ENCODE measurements at places on chromosomes 12 and 14. TPM values are rescaled to one million over a fixed set of nuclear protein-coding genes. Genes with fewer than 3 reads are reported as not detected.

SCN8A gene
- 5.9 TPM for total RNA-seq

CCDC175 gene
- not detected for total RNA-seq

KRT80 gene
- 49.9 TPM for total RNA-seq

DRAM1 gene
- total RNA-seq: 4.8 TPM

NR1H4 gene
- not detected for total RNA-seq

KLHL33 gene
- total RNA-seq: 0.05 TPM

ISCA2 gene
- total RNA-seq: 16.6 TPM

KRT77 gene
- not detected for total RNA-seq

TMEM260 gene
- total RNA-seq: 4.7 TPM

TAS2R13 gene
- total RNA-seq: 0.24 TPM

FGF6 gene
- total RNA-seq: not detected

CERS5 gene
- 25.7 TPM for total RNA-seq
